Cortex of kidney (tissue), 1 donor: ENCODE measurements at places on chromosomes 2 and 18.

DNA sequence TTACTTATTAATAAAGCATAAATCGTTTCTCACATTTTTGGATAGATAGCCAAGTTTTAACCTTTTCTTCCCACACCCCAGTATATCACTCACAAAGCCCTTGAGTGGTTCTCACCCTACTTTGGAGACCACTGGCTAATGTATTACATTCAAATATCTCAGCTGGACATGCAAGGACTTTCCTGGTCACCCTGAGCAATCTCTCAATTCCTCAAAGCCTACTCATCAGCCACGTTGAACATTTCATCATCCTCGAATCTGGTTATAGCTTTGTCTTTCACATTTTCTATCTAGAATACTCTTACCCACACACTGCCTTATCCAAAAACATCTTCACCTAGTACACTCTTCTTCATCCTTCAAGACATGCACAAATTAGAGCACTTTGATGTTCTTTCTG is 71.1 kb upstream of the MAPRE2 start:
- no peak for DNase-seq

DNA sequence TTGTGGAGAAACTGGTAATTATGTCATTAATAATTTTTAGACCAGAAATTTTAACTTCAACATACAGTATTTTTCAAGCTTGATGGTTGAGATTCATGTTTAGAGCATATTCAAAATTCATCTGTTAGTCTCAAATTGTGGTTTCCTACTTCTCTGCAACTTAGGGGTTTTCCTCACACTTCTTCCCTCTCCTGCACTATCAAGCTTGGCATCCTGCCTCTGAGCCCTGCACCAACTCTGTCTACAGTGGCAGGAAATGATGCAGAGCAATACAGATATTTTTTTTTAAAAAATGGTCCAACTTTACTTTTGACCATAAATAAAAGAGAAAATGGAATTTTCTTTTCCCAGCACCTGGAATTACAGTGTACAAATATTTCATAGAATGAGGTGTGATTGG is 247.3 kb downstream of the NUP35 start:
- no peak for DNase-seq

DNA sequence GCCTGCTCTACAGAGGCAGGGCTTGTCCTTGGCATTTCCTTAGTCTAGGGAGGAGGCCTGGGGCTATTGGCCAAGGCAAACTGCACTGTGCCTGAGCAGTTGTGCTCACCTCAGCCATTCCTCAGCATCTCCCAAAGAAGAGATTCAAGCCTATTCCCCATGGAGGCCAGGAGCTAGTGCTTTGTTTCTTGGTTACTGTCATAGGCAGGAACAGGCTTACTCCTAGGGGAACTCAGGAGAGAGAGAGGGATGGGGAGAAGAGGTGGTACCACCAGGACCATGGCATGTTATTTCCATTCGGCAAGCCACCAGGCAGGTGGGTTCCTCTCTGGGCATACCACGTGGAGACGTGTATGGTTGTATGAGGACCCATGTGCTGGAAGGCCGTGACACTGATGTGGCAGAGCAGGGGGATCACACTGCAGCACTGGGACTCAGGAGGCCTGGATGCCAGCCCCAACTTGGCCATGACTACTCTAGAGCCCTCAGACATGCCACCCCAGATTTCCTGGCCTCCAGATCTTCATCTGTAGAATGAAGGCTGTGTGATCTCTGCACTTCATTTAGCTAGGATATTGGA is 233.7 kb downstream of the LOXHD1 start:
- no peak for DNase-seq

GRCh38 chr2:173860566-173860965 is 104.6 kb downstream of the SP3 start:
- no peak for DNase-seq

- no peak for DNase-seq
These were observed 37.9 kb upstream of the C1GALT1C1L start for GRCh38 chr2:43714164-43714563.

GRCh38 chr2:161901460-161901859 is 172.6 kb downstream of the DPP4 start:
- no peak for DNase-seq

- DNase-seq: no peak
These were observed 259.3 kb downstream of the AGPS start for GRCh38 chr2:177651833-177652232.

- no peak for DNase-seq
These were observed 53.8 kb downstream of the TRAPPC12 start for GRCh38 chr2:3433339-3433699.

GRCh38 chr2:48755473-48755872 is at the start of gene LHCGR:
TSS of gene LHCGR (minus strand) at chr2:48755724. CDS start at chr2:48755671, 53 bp downstream.
- no peak for DNase-seq

DNA sequence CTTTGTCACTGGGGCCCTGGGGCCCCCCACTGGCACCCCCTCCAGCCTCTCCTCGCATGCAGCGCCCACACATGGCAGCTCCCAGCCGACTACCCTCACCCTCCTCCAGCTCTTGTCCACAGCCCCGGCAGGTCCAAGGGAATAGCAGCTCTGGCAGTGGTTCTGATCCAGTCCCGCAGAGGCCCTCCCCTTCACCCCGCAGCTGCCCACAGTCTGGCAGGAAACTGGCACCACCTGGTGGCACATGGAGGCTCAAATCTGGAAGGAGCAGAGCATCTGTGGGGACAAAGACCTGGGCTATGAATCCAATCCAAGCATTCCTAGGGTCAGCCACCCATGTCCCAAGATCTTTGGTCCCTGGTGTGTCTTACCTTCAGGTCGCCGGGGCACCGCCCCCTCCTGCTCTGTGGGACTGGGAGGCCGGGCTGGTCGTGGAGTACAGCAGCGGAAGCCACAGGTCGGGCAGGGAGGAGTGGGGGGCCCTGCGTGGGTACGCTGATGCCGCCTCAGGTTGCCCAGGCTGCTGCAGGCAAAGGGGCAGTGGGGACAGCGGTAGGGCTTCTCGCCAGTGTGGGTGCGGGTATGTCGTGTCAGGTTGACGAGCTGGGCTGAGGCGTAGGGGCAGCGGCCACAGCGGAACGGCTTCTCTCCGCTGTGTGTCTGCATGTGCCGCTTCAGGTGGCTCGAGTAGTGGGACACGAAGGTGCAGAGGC is 2.3 kb downstream of the ZNF513 start:
- DNase-seq: no peak

DNA sequence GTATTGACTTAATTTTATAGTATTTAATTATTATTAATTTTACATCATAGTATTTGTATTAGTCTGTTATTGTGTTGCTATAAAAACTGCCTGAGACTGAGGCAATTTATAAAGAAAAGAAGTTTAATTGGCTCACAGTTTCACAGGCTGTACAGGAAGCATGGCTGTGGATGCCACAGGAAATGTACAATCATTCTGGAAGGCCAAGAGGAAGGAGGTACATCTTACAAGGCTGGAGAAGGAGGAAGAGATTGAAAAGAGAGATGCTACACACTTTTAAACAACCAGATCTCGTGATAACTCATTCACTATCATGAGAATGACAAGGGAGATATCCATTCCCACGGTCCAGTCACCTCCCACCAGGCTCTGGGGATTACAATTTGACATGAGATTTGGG is 2019.4 kb upstream of the PIK3C3 start:
- no peak for DNase-seq

GRCh38 chr18:65651192-65651591 is 99.6 kb upstream of the CDH7 start:
- no peak for DNase-seq

- no peak for DNase-seq
These were observed 311.4 kb downstream of the LRRTM1 start for GRCh38 chr2:79993144-79993543.

DNA sequence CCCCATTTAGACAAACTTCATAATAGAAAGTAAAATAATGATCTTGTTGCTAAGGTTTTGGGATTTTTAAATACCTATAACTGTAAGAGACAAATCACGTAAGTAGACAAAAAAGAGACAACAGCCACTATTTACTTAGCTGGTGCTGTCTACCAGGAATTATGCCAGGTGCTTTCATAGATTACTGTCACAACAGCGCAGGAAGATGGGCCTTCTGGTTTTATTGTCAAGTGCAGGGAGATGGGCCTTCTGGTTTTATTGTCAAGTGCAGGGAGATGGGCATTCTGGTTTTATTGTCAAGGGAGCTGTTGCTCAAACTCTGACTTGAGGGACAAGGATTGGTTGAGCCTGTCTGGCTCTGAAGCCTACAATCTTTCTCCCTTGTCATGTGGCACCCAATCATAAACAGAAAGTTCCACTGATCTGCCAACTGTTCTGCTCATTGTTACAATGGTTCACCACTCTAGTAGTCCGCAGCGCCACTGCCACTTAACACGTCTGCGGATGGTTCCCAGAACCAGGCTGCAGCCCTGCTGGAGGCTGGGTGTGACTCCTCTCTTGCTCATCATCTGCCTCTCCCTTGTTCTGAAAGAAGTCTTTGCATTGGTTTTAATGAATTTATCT is 95.0 kb downstream of the RNF144A start:
- no peak for DNase-seq

- DNase-seq: no peak
These were observed 69.6 kb downstream of the ACVR1 start for GRCh38 chr2:157806426-157807077.

GRCh38 chr18:7950380-7951136 is 383.4 kb downstream of the PTPRM start:
- DNase-seq: no peak

DNA sequence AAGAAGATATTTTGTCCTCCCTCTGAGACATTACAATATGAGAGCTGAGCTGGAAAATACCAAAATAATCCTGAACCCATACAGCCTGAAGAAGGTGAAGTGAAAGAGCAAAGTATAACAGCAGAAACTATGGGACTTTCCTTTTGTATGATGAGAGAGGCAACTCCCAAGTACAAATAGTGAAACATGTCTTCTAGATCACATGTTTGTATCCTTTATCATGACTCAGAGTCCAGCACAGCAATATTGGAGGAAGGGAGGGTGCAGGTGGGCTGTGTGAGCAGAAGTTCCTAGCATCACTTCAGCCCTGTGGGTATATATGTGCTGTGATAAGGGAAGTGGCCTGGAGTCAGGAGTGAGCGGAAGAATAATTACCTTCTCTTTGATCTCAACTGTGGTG is 265.6 kb upstream of the NRXN1 start:
- no peak for DNase-seq
